ENCODE measurements at places on chromosomes 1 and 21.

- peak; percentile 53 for DNase-seq
These were observed 20.6 kb downstream of the NIBAN1 start for GRCh38 chr1:184953600-184954219.

DNA sequence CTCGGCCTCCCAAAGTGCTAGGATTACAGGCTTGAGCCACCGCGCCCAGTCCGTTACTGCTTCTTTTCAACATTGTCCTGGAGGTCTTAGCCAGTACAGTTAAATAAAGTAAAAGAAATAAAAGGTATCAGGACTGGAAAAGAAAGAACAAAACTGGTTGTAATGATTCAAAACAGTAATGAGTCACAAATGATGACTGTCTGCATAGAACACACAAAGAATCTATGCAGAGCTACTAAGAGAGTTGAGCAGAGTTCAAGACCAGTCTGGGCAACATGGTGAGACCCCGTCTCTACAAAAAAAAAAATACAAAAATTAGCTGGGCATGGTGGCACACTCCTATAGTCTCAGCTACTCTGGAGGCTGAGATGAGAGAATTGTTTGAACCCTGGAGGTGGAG lies 23.4 kb downstream of the BCAR3 start:
- no peak for DNase-seq

- peak; percentile 4 for DNase-seq
These were observed 24.5 kb upstream of the POU2F1 start for GRCh38 chr1:167196166-167196565.

DNA sequence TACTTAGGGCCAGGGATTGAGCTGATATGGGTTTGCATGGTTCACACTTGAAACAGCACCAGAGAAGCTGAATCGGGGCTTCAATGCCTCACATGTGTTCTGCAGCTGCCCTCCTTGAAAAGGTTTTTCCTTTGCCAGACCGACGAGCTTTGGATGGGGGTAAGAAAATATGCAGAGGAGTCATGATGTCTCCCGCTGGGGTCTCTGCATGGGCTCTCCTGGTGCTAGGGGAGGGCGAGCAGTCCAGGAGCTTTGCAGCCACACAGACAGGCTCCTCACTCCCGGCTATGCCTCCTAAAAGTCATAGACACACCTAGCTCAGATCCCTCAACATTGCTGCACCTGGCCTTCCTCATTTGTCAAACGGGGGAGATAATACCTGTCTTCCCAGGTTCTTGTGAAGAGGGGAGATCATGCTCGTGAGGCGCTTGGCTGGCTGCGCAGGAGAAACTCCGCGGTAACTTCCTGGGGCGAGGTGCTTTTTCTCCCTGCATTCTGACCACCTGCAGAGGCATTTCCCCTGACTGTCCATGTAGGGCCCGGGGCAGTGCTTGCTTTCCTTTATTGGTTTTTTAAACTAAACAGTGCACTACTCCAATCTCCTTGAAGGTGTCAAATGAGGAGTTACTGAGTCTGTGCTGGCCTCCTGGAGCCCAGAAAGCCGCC lies 112.4 kb downstream of the PLXNA2 start:
- DNase-seq, result no peak

GRCh38 chr21:45010096-45010495 lies 64.3 kb upstream of the ADARB1 start:
- peak; percentile 29 for DNase-seq

DNA sequence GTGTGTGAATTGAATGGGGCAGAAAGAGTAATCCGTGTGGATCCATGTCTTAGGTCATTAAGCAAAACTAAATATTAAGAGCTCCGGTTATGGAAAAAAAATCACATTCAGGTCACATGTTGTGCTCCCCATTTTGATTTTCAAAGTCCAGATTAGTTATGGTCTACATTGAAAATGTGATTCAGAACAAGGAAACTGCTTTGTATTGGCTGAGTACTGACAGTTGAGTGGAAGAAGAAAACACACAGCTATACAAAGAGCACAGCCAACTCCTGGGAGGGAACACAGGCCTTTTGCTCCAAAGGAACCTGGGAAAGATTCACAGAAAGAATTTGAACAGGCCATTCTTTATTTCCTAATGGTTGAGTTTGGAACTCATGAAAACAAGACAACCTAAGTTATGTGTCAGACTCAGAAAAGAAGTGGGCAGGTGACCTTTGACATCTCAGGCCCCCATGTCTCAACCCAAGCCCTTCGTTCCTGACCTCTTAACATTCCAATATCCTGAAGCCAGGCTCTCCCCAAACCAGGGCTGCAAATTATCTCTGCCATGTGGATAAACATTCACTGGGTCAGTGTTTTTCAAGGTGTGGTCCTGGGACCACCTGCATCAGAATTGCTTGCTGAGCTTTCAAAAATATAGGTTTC lies 159.3 kb upstream of the LMO4 start:
- DNase-seq, result no peak

- DNase-seq, result peak; percentile 37
These were observed 58.5 kb upstream of the IVNS1ABP start for GRCh38 chr1:185375583-185375982.

DNA sequence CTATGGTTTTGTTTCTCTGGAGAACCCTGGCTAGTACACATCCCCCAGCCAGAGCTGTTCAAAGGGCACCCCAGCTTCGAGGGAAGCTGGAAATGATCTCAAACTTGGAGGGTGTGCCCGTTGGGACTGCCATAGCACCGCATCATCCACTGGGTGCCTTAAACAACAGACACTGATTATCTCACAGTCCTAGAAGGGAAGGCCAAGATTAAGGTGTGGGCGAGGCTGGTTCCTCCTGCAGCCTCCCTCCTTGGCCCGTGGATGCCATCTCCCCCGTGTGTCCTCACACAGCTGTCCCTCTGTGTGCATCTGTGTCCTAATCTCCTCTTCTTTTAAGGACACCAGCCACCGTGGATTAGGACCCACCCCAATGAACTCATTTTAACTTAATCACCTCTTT lies 4.2 kb upstream of the IBA57 start:
- DNase-seq, result no peak

DNA sequence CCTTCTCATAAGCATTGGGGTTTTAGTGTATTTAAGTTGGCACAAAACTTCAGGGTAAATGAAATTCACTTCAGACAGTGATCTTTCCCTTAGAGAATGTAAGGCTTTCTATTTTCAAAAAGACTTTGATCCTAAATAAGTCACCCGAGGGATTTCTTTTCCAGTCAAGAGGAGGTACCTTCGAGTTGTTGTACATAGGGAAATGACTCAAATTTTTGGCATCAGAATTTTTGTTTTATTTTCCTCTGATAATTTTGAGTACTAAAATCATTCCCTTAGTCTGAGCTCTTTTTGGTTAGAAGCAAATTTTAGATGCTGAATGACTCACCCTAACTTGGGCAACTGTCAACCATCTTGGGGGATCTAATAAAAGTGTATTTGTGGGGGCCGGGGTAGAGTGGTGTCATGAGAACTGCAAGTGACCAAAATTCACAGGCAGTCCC lies 193.9 kb downstream of the DHRS3 start:
- peak; percentile 70 for DNase-seq

DNA sequence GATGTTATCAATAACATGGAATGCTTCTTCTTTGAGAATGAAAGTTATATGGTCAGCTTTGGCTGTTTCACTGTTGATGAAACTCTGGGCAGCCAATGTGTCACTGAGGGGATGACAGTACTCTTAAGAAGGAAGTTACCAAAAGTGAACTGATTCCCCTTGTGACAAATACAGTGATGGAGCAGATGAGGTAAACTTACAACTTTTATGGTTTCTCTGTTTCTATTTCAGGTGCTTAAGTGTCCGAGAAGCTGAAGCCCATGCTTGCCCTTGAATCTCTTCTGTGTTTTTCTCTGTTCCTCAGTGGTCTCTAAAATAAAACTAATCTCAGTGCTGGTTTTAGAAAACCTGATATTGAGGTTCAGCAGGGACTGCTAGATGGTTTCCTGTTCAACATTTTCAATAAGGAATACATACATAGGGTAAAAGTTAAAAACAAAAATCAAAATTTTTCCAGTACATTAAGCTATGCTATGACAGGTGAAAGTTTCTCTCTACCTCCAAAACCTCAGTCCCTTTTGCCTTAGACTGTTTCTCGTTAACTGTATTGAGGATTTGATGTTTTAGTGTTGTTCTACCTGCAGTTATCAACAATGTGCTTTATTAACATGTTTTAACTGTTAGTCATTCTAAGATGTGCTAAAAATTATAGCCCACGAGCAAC lies 454.4 kb upstream of the ADGRL4 start:
- no peak for DNase-seq

GRCh38 chr1:147549526-147549925 lies 8.2 kb downstream of the BCL9 start:
- DNase-seq, result no peak

GRCh38 chr1:23020706-23021405 lies 1.6 kb downstream of the KDM1A start:
- no peak for DNase-seq

- no peak for DNase-seq
These were observed 64.4 kb upstream of the TIAM1 start for GRCh38 chr21:31408301-31409088.

Data from AG10803 (cell line).